Epithelial cell of alveolus of lung (primary cell): ENCODE measurements at places on chromosomes 7 and 10. TPM values are rescaled to one million over a fixed set of nuclear protein-coding genes. Genes with fewer than 3 reads are reported as not detected.

COBL gene
- 0.39 TPM in 1 of 2 replicates, not detected in the other for total RNA-seq

HECTD2 gene
- total RNA-seq, result 3.7 and 4.9 TPM in 2 replicates

MIOS gene
- total RNA-seq, result 17.3 and 18.1 TPM in 2 replicates

C7orf57 gene
- total RNA-seq, result under 0.01 TPM in 1 of 2 replicates, not detected in the other

NUTM2A gene
- total RNA-seq, result 1.0 and 1.9 TPM in 2 replicates

LMOD2 gene
- total RNA-seq, result not detected in 2 replicates

PTTG1IP2 gene
- not detected in 2 replicates for total RNA-seq

IDI2 gene
- total RNA-seq, result not detected in 2 replicates

CALHM1 gene
- not detected in 2 replicates for total RNA-seq

SORBS1 gene
- 0.16 and 0.39 TPM in 2 replicates for total RNA-seq

SFTPD gene
- total RNA-seq, result not detected in 2 replicates

TSPAN15 gene
- total RNA-seq, result 1.6 and 4.4 TPM in 2 replicates

GDF2 gene
- not detected in 2 replicates for total RNA-seq

BCCIP gene
- 39.8 and 45.0 TPM in 2 replicates for total RNA-seq

FAM204A gene
- 33.4 and 33.5 TPM in 2 replicates for total RNA-seq

CNPY1 gene
- total RNA-seq, result not detected in 2 replicates

PON3 gene
- 0.13 TPM in 1 of 2 replicates, not detected in the other for total RNA-seq

MUC3A gene
- total RNA-seq, result not detected in 2 replicates

SPDYE2B gene
- total RNA-seq, result not detected in 2 replicates

ANKRD1 gene
- total RNA-seq, result 7.7 and 13.3 TPM in 2 replicates

NAT16 gene
- total RNA-seq, result not detected in 2 replicates

C10orf67 gene
- 0.13 TPM in 1 of 2 replicates, not detected in the other for total RNA-seq
